ENCODE measurements at places on chromosomes 1 and 21. TPM values are rescaled to one million over a fixed set of nuclear protein-coding genes. Genes with fewer than 3 reads are reported as not detected.

DPYD gene
- 6.4 TPM for total RNA-seq

HTR6 gene
- not detected for total RNA-seq

GFI1 gene
- 0.35 TPM for total RNA-seq

C1QB gene
- total RNA-seq = not detected

LEFTY2 gene
- total RNA-seq = not detected

SLC1A7 gene
- not detected for total RNA-seq

NTMT2 gene
- total RNA-seq = not detected

- DNase-seq = no peak
Observed at GRCh38 chr21:16678429-16679160, 834.2 kb upstream of the CXADR start.

DNA sequence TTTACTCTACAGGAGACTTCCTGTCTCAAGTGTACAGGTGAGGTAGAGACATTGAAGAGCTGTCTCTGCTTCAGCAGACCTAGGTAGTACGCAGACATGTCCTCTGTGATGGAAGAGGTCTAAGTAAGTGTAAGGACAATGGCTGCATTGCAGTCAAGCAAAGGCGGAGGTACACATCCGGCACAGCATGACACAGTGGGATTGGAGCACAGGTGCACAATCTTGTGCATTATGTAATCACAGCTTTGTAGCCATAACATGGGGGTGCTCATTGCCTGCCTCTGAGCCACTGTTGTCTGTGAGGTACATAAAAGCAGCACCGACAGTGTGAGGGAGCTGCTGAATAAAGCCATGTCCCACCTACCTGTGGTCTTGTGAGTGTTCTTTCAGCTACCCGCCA is 66.4 kb upstream of the CCDC190 start:
- no peak for DNase-seq

DNA sequence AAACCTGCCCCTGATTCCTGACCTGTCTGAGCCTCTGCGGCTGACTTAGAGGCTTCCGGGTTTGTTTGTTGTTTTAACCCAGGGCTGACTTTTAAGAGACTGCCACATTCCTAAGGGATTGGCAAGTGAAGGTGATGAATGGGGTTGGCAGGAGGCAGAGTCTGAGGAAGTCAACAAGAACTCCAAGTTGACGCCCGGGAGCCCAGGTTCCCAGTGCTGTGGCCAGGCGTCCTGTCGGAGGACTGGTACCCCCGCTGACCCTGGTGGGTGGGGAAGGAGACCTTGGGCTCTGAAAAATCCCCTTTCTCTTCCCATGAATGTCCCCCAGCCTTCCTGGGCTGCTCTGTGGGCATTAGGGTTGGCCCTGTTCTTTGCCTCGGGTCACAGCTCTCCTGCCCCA is 19.7 kb upstream of the EPS8L3 start:
- no peak for DNase-seq

DNA sequence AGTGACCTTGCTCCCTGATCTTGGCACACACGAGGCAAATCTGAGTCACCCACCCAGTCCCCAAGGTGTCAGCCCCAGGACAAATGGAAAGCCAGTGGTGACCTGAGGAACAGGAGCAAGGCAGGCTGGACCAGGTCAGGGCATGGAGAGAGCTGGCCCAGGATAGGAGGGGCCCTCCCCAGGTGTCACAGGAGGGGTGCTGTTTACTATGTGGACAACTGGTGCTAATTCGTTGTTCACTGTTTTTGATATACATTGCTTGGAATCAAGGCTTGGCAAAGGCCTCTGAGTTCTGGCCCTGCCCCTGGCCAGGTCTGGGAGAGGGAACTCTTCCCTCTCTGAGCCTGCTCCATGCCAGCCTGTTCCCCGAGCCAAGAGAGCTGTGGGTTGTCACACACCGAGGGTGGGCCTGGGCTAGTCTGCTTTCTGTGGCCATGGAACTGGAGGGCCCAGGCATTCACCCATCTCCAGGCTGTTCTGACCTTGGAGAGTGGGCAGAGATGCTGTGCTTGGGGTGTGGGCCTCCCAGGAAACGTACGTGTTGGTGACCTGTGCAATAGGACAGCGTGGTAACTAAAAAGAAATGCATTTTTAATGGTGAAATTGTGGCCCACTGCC is 41.8 kb downstream of the CRYAA start:
- DNase-seq = no peak

DNA sequence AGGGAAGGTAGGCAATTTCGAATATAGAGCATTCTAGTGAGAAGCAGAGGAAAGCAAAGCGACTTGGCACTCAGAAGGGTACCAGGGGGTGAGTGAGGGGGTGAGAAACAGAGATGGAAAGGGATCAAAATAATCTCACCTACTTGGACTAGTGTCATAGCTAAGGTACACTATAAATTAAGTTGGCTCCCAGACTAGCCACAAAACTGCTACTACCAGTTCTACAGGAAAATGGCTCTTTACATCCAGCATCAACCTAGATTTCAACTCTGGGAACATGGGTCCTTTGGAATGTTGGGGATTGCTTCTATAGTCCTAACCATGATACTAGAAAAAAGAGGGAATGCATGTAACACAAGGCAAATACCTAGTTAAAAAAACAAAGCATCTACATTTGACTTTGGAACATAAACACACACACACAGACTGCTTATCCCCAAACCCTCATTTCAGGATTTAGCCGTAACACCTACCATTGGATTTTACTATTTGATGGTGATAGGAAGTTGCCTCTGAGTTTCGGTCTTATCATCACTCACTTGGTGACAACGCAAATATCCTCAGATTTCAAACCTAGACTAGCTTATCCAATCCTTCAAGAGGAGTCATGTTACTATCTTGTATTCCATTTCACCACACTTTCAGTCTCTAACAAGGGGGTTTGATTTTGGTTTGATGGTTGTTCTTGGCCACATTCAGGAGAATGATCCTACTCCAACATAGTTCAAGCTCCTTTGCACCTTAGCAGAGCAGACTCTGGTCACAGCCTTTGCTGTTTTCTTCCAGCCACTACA is 5.6 kb downstream of the ZBTB21 start:
- DNase-seq = no peak

- DNase-seq = no peak
Observed at GRCh38 chr1:119885903-119886783, 10.2 kb downstream of the ADAM30 start.

GRCh38 chr1:18883636-18884418 is 18.5 kb downstream of the ALDH4A1 start:
- no peak for DNase-seq

GRCh38 chr1:62516600-62516999 is 79.8 kb downstream of the USP1 start:
- DNase-seq = no peak

All from glomerular endothelial cell (primary cell).